ENCODE measurements at places on chromosomes 4 and X.
A peak's percentile ranks its signal among the peaks of the same experiment; 100 is the strongest.

DNA sequence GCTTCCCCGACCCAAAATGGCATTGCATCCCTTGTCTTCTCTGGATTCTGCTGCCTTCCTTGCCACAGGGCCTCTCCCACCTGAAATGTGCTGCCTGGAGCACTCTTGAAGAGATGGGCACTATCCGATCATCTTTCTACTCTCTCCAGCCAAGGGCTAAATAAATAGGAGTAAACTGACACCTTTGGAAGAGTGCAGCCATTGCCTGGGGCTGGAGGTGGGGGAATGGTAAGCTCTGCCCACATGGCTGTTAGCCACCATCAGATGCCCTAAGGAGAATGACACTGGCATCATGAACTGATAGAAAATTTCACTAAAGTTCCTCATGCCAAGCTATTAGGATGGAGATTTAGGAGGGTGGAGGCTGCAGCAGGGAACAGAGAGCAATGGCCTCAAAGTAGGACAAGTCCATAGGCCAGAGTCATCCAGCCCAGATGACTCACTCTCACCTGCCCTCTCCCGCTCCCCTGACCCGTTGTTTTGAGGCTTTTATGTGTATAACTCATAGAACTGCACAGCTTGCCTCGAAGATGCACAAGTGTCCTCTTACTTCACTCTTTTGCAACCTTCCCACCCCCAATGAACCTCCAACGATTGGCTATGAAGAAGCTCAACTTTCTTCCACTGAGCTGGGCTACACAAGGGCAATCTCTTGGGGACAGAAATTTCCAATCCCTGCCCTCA, 822 bp upstream of the PFKFB1 start:
- no peak for DNase-seq

DNA sequence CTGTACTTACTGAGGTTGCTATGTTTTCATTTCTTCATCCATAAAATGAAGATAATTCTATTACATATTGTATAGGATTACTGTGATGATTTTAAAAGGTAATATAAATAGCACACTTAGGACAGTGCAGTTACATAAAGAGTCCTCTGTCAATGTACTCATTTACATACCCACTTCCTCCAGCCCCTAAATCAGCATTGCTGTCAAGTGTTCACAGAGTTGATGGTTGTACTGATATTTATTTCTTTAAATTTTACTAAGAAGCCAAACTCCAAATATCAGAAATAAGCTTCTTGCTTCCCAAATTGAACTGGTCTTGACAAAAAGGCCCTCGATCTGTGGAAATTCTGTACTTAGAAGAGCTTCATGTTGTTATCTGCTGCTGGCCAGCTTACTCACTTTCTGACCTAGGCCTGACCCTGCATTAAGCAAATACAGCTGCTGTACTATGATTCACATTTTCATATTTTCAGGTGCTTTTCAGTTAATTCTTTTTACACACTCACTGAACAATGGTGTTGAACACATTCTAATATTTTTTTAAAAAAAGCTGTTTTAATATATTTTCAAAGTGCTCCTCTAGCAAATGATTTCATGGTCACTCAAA, 259.6 kb downstream of the UNC5C start:
- no peak for DNase-seq

- DNase-seq = peak; percentile 23
Observed at GRCh38 chrX:140744085-140744484, 34.5 kb downstream of the LINC00632 start.

DNA sequence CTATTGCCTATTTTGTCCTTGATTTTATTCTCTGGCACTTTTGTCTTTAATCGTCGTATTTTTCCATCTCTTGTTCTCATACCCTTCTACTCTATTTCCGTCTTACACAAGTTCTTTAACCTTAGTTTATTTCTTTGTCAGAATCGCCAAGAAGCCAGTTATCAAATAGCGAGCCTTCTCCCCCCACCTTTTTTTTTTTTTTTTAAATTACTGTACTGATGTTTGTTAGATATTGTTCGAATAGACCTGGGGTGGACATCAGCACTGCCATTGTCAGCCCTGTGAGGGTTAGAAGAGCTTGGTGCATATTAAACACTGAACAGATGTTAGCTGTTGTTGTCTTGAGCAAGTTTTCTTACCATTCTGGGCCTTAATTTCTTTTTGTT, 1.2 kb downstream of the SPCS3 start:
- DNase-seq = peak; percentile 8

DNA sequence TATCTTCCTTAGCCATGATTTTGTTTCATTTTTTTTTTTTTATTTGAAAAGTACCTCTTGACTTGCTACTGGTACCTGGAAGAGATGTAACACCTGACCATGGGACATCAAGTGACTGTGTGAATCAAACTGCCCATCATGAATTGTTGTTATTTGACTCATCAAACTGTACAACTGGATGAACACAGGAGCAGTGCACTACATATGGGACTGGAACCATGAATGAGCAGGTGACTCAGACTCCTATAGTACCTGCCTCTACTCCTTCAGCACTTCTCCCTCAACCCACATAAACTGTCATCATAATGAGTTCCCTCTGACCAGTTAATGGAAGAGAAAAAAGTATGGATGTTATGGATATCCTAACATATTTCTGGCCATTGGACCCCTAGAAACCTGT, 15.9 kb upstream of the UBE2D3 start:
- DNase-seq = peak; percentile 7
